H4 (cell line): ENCODE measurements at places on chromosomes 12 and 14.

GRCh38 chr12:128928361-128928760 is 75.1 kb downstream of the GLT1D1 start:
- DNase-seq = no peak

GRCh38 chr14:38105106-38105702 is 102.5 kb upstream of the SSTR1 start:
- no peak for DNase-seq

DNA sequence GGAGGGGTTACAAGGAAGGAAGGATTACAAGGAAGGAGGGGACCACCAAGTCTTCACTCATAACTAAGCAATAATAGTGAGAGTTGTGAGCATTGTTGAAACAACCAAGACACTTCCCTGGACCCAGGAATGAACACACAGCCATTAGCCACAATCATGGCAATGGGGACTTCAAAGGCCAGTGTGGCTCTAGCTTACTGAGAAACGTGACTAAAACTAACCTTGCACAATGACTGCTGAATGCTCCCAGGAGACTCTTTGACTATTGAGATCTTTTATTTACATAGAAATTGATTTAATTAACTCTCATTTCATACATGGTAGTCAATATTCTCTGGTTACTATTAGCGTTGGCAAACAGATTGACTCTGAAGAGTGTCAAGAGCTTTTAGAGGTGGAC is 263.0 kb upstream of the SOX5 start:
- no peak for DNase-seq

GRCh38 chr14:71497645-71498086 is 434.6 kb upstream of the RGS6 start:
- no peak for DNase-seq

- DNase-seq = no peak
Measured at GRCh38 chr14:73613419-73613963, 1.2 kb downstream of the ACOT6 start.

GRCh38 chr12:96571101-96571862 is 81.9 kb downstream of the CFAP54 start:
- DNase-seq = no peak

- DNase-seq = no peak
Measured at GRCh38 chr14:71314717-71315116, 407.5 kb downstream of the PCNX1 start.

- DNase-seq = no peak
Measured at GRCh38 chr14:41875116-41875515, 268.4 kb downstream of the LRFN5 start.

DNA sequence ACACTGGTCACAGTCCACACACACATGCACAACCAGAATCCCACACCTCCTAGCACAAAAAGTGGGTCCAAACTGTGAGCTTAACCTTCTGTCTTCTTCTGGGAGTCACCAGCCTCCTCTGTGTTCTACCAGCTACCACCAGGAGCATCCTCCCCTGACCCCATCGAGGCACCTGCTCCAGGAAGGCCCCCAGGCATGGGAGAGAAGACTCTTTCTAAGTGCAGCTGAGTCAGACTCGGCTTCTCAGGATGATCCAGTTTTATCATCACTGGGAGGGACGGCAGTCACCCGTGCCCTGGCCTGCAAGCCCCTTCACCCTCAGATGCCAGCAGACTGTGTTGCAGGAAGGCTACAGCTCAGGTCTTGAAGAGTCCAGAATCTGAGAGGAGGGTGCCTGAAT is 7.9 kb upstream of the ENDOU start:
- no peak for DNase-seq

DNA sequence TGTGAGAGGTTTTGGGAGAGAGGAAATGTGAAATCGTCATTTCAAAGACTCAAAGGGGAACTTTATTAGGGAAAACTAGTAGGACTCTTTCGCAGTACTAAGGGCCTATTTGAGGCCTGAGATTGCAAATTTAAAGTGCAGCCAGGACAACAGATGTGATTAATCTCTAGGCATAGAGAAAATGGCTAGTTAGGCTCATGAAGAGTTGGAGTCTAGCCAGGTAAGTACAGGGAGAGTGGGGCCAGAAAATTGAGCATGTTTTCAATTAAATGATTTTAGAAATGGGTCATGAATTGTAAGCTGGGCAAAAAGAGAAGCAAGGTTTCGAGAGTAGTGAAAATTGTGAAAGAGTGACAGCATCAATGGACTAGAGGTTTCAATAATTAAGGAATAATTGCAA is 91.9 kb upstream of the LMNTD1 start:
- no peak for DNase-seq

DNA sequence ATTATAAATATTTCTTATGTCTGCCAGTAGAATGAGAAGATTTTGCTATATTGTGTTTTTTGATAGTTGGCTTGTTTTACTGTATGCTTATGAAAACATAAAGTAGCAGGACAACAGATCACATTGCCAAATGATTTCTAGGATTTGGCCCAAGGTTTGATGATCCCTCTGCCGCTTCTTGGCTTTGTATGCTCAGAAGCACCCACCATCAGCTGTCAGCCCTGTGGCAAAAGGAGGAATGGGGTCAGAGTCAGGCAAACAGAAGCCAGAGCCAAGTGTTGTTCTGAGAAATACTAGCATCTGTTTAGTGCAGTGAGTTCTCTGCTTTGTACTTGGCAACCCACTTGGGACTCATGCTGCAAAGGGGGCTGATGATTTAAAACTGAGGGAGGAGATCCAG is 152.2 kb downstream of the PDE3A start:
- no peak for DNase-seq

DNA sequence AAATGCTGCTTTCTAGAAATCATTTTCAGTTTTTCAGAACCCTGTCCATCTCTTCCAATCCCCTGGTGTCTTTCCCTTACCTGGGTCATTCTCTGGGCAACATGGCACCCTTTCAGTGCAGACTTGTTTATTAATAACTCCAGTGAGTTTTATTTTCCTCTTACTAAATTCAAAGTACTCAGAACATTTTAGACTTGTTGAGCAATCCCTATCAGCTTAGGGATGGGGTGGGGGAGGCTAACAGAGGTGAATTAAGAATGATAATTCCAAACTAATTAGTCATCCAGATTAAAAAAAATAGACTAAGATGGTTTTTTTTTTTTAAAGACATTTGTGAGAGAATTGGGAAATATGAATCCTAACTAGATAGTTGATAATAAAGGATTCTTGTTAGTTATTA is 10.7 kb downstream of the GPRC5A start:
- no peak for DNase-seq
